ENCODE measurements at places on chromosomes 12 and 14. TPM values are rescaled to one million over a fixed set of nuclear protein-coding genes. Genes with fewer than 3 reads are reported as not detected.

DNA sequence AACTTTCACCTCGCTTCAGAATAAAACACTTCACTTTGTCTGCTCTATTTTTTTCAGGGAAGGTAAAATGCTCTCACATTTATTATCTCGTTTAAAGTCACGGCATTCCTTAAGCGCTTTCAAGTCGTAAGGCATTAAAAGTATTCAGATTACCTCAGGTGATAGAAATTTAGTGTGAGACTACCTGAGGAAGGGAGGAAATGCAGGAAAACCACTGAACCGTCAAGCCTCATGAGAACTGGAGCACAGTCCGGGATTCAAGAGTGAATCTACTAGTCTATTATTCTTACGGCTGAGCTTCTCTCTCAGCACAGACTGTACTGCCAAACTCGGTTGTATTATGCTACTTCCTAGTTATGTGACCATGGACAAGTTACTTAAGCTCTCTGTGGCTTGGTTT, 8.3 kb upstream of the PPFIBP1 start:
- H3K4me3 ChIP-seq, result no peak overlapping the region
- H3K4me1 ChIP-seq, result no peaks in the 10 kb centered on the region
- no peak for DNase-seq
- no peaks in the 10 kb centered on the region for H3K36me3 ChIP-seq

GRCh38 chr14:22753586-22753985, 12.9 kb upstream of the OXA1L start:
- peaks cover 42% of the 10 kb centered on the region for H3K27me3 ChIP-seq
- H3K36me3 ChIP-seq, result no peaks in the 10 kb centered on the region
- no peak for DNase-seq

DNA sequence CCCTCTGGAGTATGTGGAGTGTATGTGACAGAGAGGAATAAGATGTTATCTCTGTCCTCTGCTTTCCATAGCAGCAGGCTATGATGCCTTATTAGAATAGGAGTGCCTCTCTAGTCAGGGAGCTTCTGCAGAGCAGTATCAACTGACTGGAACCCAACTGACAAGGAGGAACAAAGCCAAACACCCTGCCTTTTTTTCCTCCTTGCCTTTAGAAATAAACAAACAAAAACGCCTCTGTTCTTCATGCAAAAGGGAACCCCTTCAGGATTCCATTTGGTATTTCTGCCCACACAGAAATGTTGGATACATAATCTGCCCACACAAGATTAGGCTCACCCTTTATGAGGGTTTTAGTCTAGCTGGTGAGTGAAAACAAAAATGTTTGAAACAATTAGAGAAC, 50.3 kb downstream of the VRK1 start:
- no peak overlapping the region for H3K27ac ChIP-seq
- peaks cover 26% of the 10 kb centered on the region for H3K4me1 ChIP-seq
- H3K36me3 ChIP-seq, result peaks cover 15% of the 10 kb centered on the region

- H3K36me3 ChIP-seq, result no peaks in the 10 kb centered on the region
- H3K4me1 ChIP-seq, result no peaks in the 10 kb centered on the region
- H3K27me3 ChIP-seq, result no peaks in the 10 kb centered on the region
- no peak for DNase-seq
- no peak overlapping the region for H3K27ac ChIP-seq
- H3K4me3 ChIP-seq, result no peak overlapping the region
Observed at GRCh38 chr14:38291681-38292467, 36.0 kb upstream of the CLEC14A start.

DNA sequence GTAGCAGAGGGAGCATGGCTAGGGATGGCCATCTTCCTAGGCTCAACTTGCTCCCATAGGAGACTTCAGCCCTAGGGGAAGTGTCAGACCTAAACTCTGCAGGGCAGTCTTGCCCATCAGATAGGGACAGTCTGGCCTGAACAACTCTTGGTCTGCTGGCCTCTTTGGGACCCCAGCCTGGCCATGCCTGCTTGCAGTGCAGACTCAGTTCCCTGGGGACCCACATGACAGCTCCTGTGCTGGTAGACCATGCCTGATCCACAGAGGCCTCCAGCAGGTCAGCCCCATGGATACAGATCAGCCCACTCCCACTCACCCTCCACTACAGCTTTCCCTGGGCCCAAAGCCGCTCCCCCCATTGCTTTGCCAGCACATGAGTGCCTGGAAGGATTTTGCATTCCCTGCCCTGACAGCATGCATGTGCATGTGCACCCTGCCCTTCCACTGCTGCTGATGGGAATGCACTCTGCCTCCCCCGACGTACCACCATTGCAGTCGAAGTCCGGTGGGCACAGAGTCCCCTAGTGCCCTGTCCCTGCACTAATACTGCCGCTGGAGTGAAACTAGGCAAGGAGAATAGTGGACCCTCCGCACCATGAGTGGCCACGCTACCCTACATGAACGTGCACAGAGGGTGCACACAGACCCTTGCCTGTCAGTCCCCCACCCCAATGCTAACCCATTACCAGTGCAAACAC, 841.4 kb downstream of the FSCB start:
- H3K4me3 ChIP-seq, result no peak overlapping the region
- no peak overlapping the region for H3K27ac ChIP-seq
- no peak for DNase-seq
- H3K4me1 ChIP-seq, result no peaks in the 10 kb centered on the region
- no peaks in the 10 kb centered on the region for H3K27me3 ChIP-seq
- no peaks in the 10 kb centered on the region for H3K36me3 ChIP-seq

DNA sequence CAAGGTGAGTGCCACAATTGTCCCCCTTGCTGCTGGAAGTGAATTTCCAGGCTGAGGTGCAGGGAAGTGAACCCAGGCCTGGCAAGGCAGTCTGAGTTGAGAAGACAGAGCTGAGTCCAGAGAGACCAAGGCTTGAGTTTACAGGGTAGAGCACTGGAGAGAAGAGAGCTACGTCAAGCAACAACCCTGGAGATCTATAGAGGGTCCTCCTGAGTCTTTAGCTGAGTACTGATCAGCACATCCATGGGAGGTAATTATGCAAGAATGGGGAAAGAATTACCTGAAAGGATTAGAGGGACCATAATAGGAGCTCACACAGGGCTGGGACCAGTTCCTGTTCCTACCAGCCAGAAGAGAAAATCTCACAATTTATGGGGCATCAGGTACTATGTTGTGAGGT, 190.7 kb downstream of the NEDD1 start:
- no peak overlapping the region for H3K4me3 ChIP-seq
- H3K4me1 ChIP-seq, result no peaks in the 10 kb centered on the region
- H3K27me3 ChIP-seq, result no peaks in the 10 kb centered on the region
- DNase-seq, result no peak
- H3K27ac ChIP-seq, result no peak overlapping the region

GRCh38 chr12:133023566-133023965, 13.7 kb upstream of the ZNF84 start:
- no peak overlapping the region for H3K27ac ChIP-seq
- H3K4me3 ChIP-seq, result no peak overlapping the region
- DNase-seq, result no peak
- H3K4me1 ChIP-seq, result no peaks in the 10 kb centered on the region
- no peaks in the 10 kb centered on the region for H3K27me3 ChIP-seq

DNA sequence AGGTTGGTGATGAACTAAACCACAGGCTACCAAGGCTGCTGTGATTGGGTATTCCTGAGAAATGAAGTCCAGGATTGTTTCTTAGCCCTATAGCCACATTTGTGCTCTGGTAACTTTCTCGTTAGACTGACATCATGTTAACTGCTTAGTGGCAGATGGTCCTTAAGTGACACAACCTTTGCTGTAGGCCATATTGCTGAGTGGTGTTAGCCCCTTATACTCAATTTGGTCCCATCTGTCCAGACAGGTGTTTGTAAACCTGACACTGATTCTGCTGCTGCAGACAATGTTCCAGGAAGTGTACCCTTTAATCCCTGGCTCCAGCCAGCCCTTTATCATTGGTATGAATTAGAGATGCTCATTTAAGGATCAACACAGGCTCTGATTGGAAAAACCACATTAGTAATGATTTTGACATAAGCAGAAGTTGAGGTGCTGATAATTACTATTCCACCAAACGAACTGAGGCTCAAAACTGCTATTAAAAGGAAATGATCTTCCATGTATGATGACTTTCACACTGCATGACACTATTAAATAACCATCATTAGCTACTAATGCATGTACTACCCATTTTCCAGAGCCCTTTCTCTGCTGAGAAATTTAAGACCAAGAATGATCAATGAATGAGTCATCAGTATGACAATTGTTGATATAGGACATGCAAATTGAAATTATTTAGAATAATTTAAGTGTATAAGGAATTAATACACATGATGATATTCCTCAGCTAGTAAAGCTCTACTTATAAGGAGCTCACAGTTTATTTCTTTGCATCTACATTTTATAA, 3.6 kb upstream of the SSTR1 start:
- H3K4me3 ChIP-seq, result no peak overlapping the region
- no peaks in the 10 kb centered on the region for H3K36me3 ChIP-seq
- H3K27me3 ChIP-seq, result peaks cover 30% of the 10 kb centered on the region
- H3K27ac ChIP-seq, result no peak overlapping the region
- DNase-seq, result no peak

GRCh38 chr12:99455350-99456035, 192.1 kb upstream of the GARIN6 start:
- H3K36me3 ChIP-seq, result no peaks in the 10 kb centered on the region
- H3K4me1 ChIP-seq, result no peaks in the 10 kb centered on the region
- no peak overlapping the region for H3K27ac ChIP-seq

DNA sequence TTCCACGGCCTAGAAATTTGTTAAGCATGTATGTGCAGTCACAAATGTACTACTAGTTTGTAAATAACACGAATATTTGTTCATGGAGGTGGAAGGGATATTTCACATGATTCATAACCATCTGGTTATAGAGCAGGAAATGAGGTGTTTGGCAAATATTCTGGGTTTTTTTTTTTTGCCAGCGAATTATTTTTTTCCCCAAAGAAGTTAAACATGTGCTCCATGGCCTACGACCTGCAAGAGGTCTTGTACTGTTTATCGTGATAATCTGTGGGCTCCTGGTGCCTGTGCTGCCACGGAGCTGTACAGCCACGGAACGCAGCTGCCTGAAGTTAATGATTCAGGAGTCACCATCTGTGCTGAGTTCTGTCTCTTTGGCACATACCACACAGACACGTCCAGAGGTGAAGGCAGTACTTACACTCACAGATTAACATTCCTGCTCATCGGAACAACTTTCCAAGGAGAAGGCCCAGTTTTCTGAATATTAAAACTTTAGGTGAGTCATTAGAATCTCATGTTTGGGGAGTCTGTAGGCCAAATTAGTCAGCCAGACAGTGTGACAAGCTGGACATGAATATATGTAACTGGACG, 156.3 kb downstream of the TMX1 start:
- no peak for DNase-seq
- no peak overlapping the region for H3K4me3 ChIP-seq
- H3K27ac ChIP-seq, result no peak overlapping the region
- no peaks in the 10 kb centered on the region for H3K4me1 ChIP-seq

- peaks cover 12% of the 10 kb centered on the region for H3K27me3 ChIP-seq
- H3K27ac ChIP-seq, result no peak overlapping the region
- peaks cover 33% of the 10 kb centered on the region for H3K4me1 ChIP-seq
- no peak for DNase-seq
Observed at GRCh38 chr12:124680863-124681778, 113.7 kb upstream of the NCOR2 start.

DNA sequence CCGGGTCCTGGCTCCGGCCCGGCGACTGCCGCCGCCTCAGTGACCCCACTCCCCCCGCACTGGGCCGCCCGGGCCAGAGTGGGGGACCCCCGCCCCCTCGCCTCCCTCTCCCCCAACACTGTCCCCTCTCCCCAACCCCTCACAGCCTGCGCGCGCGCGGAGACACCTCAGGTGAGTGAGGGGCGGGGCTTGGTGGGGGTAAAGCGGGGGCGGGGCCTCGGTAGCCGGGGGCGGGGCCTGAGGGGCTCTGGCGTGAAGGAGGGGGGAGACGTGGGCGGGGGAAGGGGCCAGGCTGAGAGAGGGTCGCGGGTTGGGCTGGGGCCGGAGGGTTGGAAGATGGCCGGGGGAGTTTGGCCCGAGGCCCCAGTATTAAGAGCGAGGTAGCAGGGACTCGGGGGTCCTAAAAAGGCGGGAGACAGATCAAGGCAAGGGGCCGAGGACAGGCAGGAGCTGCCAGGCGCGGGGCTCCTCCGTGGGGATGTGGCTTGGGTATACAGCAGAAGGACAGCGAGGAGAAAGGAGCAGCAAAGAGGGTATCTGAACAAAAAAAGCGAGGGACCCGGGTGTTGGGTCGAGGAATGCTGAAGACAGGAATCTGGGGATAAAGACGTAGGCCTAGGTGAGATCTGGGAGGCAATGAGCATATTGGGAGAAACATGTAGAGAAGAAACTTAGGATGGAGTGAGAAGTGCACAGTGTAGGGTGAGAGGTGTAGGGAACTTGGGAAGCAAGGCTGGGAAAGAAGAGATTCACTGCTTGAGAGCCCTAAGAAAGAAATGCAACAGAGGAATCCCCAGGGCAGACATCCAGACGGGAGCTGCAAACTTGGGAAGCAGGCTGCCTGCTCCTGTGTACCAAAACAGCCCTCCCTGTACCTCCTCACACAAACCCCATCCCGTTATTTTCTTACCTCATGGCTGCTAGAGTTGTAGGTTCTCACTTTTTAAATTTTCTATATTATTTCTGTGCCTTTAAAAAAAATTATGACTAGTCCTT, 10.8 kb downstream of the SUOX start:
- H3K27me3 ChIP-seq, result no peaks in the 10 kb centered on the region
- H3K36me3 ChIP-seq, result peaks cover 6% of the 10 kb centered on the region
- DNase-seq, result peak; percentile 73
- H3K4me3 ChIP-seq, result peak overlapping the region; percentile 83

DNA sequence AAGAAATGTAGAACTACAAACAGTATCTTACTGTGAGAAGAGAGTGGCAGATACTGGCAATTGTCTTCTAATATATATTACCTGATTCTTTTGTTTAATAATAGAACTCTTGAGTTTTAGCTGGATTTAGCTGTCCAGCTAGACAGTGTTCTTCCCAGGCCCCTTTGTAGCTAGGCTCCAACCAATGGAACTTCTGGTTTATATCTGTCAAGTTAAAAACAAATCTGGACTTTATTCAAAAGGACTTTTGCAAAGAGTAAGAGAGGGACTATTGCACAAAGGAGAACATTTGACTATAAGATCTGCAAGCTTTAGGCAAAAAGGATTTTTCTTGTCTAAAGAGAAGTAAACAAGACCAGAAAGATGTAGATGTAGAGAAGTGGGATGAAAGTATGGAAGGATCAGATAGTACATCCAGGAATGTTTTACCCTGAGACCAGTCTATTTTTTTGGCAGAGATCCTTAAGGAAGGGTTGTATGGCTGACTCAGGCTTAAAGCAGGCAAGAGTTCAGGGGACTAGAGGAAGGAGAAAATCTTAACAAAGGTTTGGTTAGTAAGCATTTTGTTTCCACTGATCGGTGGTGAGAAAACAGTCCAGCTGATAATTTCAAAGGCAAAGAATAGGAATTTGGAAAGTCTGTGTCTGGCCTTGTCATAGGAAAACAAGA, 111.1 kb upstream of the PLEKHA5 start:
- no peak overlapping the region for H3K4me3 ChIP-seq
- peaks cover 14% of the 10 kb centered on the region for H3K27me3 ChIP-seq
- no peaks in the 10 kb centered on the region for H3K36me3 ChIP-seq
- no peak for DNase-seq
- H3K4me1 ChIP-seq, result no peaks in the 10 kb centered on the region

GRCh38 chr14:76901171-76902055, 75.2 kb downstream of the LRRC74A start:
- no peak overlapping the region for H3K4me3 ChIP-seq
- DNase-seq, result no peak
- H3K27ac ChIP-seq, result no peak overlapping the region

PLA2G1B gene
- not detected for total RNA-seq

ENDOU gene
- 0.44 TPM for total RNA-seq

SLC10A1 gene
- not detected for total RNA-seq

IL31 gene
- 8.0 TPM for total RNA-seq

C1R gene
- 6.4 TPM for total RNA-seq

BICDL1 gene
- total RNA-seq, result 180 TPM

SP7 gene
- total RNA-seq, result not detected

DENR gene
- total RNA-seq, result 72.2 TPM
